ENCODE measurements at places on chromosomes 16 and 17. TPM values are rescaled to one million over a fixed set of nuclear protein-coding genes. Genes with fewer than 3 reads are reported as not detected.

Gene SGCA
- total RNA-seq: 1.1 TPM

Gene SMIM22
- not detected for total RNA-seq

Gene HCRT
- total RNA-seq: not detected

Gene RECQL5
- 23.0 TPM for total RNA-seq

Gene ORAI3
- total RNA-seq: 4.2 TPM

Gene PLD6
- total RNA-seq: 6.6 TPM

Gene OR4D1
- not detected for total RNA-seq

Gene SRP68
- 70.0 TPM for total RNA-seq

Gene OR1F1
- total RNA-seq: not detected

Gene CAPNS2
- total RNA-seq: not detected

Gene TLCD1
- total RNA-seq: 6.7 TPM

Gene SLC47A1
- total RNA-seq: 12.0 TPM

Gene PNMT
- total RNA-seq: not detected

Gene HOXB4
- 0.86 TPM for total RNA-seq

Gene KPNA2
- total RNA-seq: 187 TPM

Gene KCNJ12
- total RNA-seq: 5.2 TPM

Gene DPEP2
- not detected for total RNA-seq

Gene RBFOX1
- total RNA-seq: not detected

Gene ABCA3
- 1.1 TPM for total RNA-seq

Gene RAD51C
- total RNA-seq: 51.3 TPM

Gene ASGR1
- 0.13 TPM for total RNA-seq

Gene CTRL
- total RNA-seq: 1.9 TPM

Gene CNGB1
- not detected for total RNA-seq

Gene CES4A
- not detected for total RNA-seq

Gene TMEM98
- total RNA-seq: 7.4 TPM

Gene EDC4
- total RNA-seq: 38.6 TPM

Gene EME1
- 6.3 TPM for total RNA-seq

Gene LPCAT2
- total RNA-seq: not detected

Gene TNFRSF13B
- total RNA-seq: not detected

Gene AMZ2
- total RNA-seq: 187 TPM

Gene ATP1B2
- total RNA-seq: not detected

Gene NACA2
- 0.43 TPM for total RNA-seq

Gene GH1
- not detected for total RNA-seq

Gene KRT40
- total RNA-seq: not detected

Gene FNDC8
- total RNA-seq: not detected

Gene CCL17
- total RNA-seq: not detected

Gene SULT1A3
- 18.5 TPM for total RNA-seq

Gene KRTAP9-3
- total RNA-seq: not detected

Gene CCL23
- not detected for total RNA-seq

Gene RAD51D
- 18.8 TPM for total RNA-seq

Gene CCL2
- 33.0 TPM for total RNA-seq

Gene RASD1
- 5.6 TPM for total RNA-seq

Gene KCNJ18
- not detected for total RNA-seq

Gene TNS4
- not detected for total RNA-seq

Gene STH
- total RNA-seq: not detected

Gene KCNAB3
- total RNA-seq: not detected

Gene SLC13A5
- total RNA-seq: not detected

Gene PHOSPHO1
- total RNA-seq: not detected

Gene TMEM114
- total RNA-seq: not detected
